ENCODE measurements at places on chromosomes 4 and X.

DNA sequence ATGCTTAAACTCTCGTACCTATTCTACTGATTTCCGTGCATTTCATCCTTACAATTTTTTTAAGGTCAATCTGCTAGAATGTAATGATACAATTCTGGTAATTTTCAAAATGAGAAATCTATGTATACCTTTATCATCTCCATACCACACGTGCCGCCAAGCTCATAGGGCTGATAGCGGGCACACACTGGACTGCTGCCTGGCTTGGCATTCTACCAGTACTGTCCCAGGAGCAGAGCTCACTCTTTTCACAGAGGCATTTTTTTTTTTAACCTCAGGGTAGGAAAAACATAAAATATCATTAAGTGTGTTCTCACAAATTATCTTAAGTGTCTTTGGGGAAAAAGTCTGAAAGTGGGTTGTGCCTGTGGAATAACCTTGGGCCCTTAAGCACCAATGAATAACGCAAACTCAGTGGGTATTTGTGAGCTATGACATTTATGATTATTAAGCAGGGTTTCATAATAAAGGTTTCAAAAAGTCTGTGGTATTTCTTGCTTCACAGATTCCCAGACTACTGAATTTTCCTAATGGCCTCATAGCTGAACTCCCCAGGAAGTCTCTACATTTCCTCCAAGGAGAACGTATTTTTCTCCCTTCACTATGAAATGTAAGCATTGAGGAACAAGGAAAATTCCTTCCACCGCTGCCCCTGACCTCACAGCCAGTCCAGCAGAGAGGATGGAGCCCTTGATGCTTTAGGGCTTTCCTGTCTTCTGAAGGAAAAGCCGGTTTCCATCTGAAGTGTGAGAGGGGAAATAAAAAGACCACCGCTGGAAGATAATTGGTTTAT, 125.2 kb downstream of the ELOVL6 start:
- DNase-seq, result no peak

- no peak for DNase-seq
Observed at GRCh38 chr4:58658701-58659100, 1548.5 kb upstream of the IGFBP7 start.

DNA sequence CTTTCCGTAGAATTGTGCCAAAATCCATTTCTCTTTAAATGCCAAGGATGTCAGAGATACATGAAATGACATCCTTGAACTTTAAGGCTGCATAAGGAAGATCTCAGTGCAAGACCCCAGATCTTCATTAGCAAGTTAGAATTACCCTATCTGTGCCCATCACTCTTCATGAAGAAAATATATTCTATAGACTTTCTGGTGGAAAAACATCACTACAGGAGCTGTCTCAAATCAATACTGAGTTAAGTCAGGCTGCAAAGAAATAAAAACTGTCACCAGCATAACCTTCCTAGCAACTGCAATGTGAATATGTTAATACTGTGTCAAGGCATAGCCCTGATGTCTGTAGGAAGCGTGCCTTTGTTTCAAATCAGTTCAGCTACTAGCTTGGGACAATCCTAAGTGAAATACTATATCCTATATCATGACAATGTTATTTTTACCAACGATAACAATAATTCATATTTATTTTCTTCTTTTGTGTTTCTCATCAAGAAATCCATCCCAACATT, 173.3 kb downstream of the TBCK start:
- DNase-seq, result no peak

GRCh38 chrX:108167211-108167872, 75.8 kb downstream of the ATG4A start:
- no peak for DNase-seq

- no peak for DNase-seq
Observed at GRCh38 chr4:20180509-20180908, 71.2 kb upstream of the SLIT2 start.

DNA sequence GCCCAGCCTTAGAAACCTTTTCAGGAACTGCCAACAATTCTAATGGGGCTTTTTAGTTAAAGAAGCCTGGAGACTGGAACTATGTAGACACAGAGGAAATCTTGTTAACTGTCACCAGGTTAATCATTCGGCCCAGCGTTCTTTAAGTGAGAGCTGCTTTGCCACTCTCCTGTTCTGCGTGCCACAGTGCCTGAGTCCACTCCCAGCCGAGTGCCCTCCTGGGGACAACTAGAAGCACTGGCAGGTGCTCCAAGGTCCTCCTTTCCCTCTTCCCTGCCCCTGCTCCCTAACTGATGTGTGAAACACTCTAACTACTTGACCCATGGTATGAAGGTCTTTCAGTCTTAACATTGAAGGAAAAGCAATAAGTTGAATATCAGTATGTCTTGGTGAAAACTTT, 151.2 kb upstream of the TLL1 start:
- no peak for DNase-seq

GRCh38 chr4:121838136-121838535, 14.5 kb upstream of the CCNA2 start:
- no peak for DNase-seq

- DNase-seq, result no peak
Observed at GRCh38 chrX:154381271-154381670, 2.2 kb downstream of the EMD start.

GRCh38 chrX:134641346-134641745, 16.9 kb downstream of the PLAC1 start:
- no peak for DNase-seq

DNA sequence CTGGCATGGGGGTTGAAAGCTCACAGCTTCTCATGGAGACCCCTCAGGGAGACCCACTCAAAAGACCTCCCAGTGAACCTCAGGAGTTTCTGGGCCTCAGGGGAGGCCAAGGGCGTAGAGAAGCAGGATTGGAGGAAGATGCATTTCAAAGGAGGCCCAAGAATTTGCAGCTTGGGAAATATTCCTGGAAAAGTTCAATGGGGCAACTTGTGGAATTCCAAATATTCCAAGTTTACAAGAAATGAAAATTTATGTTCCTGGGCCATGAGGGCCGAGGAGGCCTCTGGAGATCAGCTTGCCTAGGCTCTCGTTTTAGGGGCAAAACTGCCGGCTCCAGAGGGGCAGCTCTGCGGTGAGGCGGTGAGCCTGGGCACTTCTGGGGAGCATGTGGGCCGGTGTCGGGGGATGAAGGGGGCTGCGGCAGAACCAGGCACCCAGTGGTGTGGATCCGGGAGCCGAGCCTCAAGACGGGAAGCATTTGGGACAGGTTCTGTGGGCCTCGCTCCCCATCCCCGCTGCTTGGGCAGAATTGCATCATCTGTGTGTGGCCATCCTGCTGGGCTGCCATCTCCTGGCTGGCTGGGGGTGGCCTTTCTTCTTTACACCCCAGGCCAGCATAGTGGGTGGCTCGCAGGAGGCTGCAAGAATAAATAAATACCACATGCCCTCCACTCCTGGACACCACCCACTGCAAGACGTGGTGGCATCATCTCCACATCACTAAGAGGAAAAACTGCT, 54.6 kb upstream of the GPR78 start:
- DNase-seq, result no peak

GRCh38 chrX:12301288-12301687, 163.0 kb downstream of the FRMPD4 start:
- DNase-seq, result no peak

GRCh38 chrX:136773648-136774047, 7.1 kb downstream of the ARHGEF6 start:
- DNase-seq, result no peak

- DNase-seq, result no peak
Observed at GRCh38 chrX:73214426-73215094, at the start of gene NAP1L2. TSS of gene NAP1L2 (minus strand) at chrX:73214851. CDS start at chrX:73214492, 359 bp downstream.

- no peak for DNase-seq
Observed at GRCh38 chr4:174658246-174658645, 136.0 kb upstream of the HPGD start.

DNA sequence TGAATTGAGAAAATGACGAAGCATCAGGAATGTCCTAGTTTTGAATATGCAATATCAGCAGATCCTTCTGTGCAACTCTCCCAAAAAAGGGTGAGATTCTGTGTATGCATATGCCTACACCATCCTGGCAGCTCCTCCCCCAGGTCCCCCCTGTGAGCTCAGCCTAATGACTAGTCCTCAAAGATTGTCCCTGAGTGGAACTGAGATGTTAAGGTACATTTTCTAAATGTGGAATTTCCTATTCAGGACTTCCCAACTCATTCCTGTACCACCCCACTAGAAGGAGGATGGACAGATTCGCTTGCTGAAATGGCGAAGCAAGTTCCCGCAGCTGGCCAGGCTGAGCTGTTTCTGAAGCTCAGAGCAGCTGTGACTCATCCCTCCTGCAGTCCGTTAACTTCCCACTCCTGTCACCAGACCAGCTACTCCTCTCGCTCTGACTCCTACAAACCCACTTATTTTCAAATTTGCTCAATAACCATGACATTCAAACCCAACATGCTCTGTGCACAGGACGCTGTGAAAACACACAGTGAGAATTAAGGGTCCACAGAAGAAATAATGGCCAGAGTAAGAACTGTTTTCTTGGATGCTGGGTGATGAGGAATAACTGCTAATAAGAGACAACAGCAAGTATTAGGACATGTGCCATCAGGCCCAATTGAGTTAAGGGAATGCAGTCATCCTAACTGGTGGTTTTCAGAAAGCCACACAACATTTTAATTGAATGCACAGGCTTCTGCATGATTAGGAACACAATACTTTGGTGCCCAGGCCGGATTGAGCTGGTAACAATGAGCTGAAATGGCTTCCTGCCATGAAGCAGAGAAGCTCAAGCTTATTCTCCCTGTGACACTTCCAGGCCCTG, 40.0 kb upstream of the IRF2 start:
- no peak for DNase-seq

DNA sequence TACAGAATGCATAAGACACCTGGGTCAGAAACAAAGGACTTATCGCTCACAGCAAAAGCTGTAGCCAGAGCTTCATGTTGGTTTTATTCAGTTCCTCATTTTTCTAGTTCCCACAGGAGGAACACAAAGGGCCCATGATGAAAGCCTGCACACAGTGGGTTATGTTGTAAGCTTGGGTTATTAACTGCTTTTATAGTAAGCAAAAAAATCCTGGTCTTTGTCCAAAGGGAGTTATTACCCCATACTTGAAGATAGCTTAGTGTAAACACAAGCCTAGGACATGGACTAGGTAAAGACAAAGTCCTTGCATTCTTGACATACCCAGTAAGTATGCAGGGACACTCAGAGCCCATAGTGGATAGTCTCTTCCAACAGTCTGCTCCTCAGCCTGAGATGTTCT, 11.7 kb downstream of the BBS12 start:
- DNase-seq, result no peak

All from kidney capillary endothelial cell (primary cell).